ENCODE measurements at places on chromosomes 1 and 21.

DNA sequence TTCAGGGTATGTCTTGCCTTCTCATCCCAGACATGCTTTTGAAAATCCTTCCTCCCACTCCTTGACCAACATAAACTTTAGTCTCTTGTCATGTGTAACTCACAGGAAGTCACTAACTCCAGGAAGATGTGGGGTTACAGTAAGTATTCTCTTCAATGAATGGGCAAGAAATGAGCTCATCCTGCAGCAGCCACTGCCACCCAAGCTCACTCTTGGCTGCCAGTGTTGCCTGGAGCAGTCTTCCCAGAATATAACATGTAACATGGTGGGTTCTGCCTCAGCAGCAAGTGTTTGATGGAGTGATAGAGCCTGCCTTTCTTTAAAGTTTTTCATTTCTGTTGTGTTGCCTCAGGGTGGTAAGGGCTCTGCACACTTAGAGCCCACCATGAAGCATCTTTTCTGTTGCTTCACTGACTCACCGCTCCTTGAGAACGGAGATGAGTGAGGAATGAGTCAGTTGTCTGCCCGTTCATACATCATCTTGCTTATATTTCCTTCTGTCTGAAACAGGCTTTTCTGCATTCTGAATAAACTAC, 187.0 kb downstream of the TPR start:
- no peak for DNase-seq

- DNase-seq = no peak
Measured at GRCh38 chr1:172895761-172896160, 155.0 kb downstream of the TNFSF18 start.

DNA sequence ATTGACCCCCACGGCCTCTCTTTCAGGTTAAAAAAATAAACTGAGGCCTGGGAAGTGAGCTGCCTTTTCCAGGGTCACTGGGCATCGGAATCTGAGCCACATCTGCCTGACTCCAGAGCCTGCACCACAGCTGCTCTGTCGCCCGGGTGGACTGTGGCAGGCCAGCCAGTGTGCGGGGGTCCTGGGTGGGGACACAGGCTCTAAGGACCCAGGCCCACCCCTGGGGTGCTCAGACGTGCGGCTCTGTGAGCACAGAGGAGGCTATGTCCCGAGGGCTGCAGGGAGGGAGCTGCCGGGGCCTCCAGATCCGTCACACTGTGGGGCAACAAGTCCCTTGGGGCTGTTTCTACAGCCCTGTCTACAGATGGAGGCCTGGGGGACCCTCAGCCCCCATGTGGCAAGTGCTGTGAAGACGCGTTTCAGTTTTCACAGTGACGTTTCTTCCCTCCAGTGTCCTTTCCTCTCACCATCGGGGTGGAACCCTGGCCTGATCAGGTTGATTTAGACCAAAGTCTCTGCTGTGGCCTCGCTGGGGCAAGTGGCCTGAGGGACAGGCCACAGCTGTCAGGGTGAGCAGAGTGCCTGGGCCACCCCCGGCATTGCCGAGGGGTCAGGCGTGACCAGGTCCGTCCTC, 39.2 kb upstream of the ACTRT2 start:
- DNase-seq = no peak

GRCh38 chr1:206135248-206135647, 18.1 kb upstream of the AVPR1B start:
- DNase-seq = no peak

DNA sequence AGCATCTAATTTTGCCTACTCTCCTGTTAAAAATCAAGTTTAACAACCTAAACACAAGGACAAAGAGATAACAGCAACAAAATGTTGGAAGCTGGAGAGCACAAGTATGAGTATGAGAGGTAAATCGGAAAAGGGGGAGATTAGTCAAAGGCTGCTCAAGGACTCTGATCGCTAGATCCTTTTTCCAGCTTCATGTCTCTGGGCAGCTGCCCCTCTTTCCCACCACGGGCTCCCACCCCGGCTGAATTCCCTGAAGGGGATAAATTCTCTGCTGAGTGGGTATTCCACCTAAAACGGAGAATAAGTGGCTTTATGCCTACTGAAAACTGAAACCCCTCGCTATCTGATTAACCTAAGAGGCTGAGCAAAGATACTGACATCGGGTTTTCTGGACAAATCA, 696 bp upstream of the CTBS start:
- no peak for DNase-seq

DNA sequence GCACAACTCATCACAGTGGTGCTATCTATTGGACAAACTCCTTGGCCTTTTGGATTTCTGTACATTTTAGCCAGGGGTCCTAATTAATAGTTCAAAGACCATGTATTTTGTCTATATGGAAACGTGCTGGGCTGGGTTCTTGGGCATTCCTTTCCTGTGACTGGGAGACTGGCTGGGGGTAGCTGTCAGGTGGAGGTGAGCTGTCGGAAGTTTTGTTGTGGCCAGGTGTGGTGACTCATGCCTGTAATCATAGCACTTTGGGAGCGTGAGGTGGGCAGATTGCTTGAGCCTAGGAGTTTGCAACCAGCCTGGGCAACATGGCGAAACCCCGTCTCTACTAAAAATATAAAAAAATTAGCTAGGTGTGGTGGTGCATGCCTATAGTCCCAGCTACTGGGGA, 392.4 kb downstream of the RPS6KC1 start:
- no peak for DNase-seq

DNA sequence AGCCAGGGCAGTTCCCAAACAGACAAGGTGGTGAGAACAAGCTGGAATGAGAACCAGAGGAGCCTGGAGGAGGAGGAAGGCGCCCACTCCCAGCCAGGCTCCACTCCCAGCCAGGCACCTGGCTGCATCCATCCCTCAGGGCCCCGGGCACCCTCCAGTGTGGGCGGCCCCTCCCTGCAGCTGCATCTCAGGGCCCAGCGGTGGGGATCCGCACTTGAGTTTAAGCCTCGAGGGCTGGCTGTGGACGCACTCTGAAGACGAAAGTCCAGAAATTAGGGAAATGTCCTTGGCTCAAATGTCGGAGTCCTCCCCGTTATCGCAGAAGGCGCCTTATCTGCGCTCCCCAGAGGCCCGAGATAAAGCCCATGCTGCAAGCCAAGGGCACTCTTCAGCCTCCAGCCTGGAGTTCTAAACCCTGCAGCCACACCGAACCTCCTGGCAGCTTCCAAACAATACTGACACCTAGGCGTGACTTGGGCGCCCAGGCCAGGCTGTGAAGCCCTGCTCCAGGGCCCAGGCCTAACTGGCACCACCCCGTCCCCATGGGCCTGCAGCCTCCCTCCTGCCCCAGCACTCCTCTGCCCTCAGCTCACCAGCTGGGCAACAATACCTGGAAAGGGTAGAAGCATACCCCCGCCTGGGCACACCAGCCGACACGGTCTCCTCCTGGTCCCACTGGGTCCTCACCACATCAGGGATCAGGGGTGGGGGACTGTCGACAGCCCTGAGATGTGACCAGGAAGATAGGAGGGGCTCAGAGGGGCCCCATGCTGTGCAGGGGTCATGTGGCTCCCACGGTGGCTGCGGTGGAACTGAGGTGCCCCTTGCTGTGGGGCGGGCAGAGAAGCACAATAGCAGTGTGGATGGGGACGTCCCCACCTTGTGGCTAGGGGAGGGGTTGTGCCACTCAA, 184.8 kb upstream of the VAMP3 start:
- DNase-seq = no peak

- no peak for DNase-seq
Measured at GRCh38 chr1:160544647-160545046, 21.6 kb upstream of the SLAMF6 start.

- no peak for DNase-seq
Measured at GRCh38 chr1:18536915-18537314, 56.2 kb downstream of the KLHDC7A start.

GRCh38 chr1:112548547-112548946, 39.8 kb downstream of the WNT2B start:
- DNase-seq = no peak

DNA sequence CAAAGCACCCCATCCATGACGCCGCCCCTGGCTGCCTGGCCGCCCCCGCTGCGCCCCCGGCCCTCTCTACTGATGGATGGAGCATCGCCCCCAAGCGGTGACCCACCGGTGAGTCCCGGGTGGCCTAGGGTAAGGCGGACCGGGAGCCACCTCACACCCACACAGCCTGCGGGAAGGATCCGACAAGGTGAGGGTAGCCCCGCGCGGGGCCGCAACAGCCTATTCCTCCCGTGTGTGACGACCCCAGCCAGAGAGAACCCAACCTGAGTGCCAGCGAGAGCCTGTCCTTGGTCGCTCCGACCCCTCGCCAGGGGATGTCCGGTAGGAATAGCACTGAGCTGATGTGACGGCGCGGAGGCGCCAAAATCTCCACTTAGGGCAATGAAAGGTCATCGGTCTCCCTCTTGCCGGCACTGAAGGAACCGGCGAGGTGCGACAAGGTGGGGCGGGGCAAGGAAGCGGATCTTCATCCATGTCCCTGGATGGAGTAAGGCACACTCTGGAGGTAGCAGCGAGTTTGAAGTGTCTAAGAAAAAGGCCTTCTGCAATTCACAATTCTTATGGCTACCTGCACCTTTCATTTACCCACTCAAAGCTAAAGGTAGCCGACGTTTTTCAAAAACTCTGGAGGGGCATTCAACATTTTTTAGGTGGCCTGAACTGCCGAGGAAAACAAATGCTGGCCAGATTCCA, 19.7 kb upstream of the CHIA start:
- DNase-seq = no peak

- DNase-seq = no peak
Measured at GRCh38 chr1:157844089-157844830, 2.7 kb upstream of the CD5L start.

DNA sequence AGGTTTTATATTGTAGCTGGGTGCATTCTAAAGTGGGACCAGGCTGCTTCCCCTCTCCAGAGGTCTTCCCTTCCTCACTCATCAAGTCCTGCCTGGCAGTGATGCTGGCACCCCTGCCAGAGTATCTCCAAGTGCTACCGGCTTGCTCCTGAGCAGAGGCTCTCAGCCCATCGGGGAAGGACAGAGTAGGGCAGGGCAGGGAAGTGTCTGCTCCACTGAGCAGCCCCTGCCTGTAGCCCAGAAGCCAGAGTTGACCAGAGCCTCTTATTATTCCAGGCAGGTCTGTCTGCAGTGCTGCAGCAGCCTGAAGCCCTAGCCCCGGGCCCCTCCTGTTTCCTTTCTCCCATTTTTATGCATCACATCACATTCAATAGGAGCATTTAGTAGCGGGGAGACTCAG, 51.1 kb downstream of the ATP2B4 start:
- no peak for DNase-seq

Measured in effector memory CD8-positive, alpha-beta T cell (primary cell).